Eye (tissue), 1 donor: ENCODE measurements at places on chromosomes 2 and 18.

DNA sequence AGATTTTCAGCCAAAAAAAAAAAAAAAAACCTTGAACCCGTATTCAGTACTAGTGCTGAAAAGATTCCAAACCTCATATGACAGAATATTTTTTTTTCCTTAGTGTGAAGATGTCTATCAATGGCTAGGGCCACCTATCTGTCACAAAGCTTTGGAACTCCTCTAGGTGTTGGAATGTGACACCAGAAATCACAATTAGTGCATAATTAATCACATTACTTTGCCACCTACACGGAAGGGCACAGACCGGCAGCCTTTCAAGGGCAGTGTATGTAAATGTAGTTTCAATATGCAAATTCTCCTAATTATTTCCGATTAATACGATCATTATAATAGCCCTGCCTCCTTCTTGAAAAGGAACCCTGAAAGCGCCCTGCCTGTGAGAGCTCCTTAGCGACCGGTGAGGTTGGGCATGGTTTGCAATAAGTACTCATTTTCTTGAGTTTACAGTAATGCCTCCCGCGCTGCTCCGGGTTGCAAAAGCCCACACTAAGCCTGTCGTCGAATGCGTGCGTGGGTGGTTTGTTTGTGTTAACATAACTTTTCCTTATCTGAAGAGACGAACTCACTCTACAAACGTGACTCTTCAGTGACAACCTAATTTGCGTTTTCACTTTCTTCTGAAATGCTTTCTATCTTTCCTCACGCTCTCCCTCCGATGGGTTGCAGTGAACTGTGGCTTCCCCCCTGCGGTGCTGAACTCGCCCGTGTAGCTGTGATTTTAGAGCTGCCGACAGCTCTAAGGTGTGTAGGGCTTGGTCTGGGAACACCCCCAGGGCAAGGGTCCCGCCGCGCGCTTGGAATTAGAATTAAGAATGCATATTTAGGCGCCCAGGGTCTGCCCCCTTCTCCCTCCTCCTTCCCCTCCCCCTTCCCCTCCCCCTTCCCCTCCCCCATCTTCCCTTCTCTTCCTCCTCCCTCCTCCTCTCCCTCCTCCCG, 765 bp upstream of the ID2 start:
- peak; percentile 91 for DNase-seq

GRCh38 chr18:72903033-72903432, 35.2 kb upstream of the NETO1 start:
- DNase-seq: no peak

DNA sequence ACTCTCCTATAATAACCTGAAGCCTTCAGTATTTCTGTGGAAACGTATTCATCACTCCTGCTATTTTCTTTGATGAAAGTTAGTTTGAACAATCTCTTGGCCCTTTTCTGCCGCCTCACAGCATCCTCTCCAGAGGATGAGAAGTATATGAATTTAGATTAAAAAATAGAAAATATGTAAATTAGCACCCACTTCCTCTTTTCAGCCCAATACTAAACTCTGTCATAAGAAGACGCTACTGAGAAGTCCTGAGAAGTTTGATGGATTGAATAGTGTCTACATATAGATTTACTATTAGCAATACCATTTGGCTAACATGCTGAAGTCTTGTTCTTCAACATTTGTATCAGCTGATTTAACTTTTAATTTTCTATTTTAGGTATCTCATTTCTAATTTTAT, 526.4 kb upstream of the SPHKAP start:
- DNase-seq: no peak

DNA sequence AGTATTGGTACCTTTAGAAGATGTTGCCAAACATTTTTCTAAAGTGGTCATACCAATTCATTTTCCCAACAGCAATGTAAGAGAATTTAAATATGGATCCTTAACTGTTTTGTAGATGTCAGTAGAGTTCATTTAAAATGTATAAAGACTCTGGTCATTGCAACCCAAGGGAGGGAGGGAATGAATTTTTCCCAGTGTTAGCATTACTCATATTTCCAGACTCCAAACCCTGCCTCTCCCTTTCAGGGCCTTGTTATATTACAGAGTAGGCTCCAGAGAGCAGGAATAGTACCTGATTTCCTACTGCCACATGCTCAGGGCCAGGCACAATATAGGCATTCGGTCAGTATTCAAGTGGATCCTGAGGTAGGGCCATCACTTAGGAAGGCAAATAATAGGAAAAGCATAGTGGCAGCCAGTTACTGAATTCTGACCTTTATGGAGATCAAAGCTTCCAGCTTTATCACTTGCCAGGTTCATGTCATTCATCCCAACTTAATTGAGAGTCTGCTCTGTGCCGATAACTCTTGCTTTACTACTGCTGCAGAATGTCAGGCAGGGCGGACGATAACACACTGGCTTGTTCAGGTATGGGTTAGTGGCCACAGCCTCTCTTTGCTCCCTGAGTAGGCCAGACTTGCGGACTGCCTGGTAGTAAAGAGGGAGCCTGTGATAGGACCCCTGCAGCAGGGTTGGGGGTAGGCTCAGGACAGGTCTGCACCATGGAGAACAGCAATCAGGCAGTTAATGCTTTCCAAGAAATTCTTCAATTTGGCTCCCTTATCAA, 75.3 kb downstream of the OSBPL6 start:
- DNase-seq: no peak

DNA sequence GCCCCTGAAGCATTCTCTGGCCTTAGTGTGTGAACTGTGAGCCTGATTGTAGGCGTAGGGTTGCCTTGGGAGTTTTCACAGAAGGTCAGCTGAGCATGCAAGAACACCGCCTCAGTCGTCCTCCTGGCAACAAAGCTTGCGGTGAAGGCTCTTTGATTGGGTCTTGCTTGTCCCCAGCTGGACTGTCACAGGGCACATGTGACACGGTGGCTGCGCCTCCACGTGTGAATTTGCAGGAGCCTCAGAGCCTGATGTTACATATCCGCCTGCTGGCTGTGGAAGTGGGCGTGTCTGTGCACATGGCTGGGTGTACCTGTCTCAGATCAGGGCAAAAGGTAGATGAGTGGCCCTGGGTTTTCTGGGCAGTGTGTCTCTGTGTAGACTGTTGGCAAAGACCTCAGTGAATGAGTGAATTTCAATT, 228.7 kb downstream of the HAUS1 start:
- peak; percentile 87 for DNase-seq

- DNase-seq: peak; percentile 82
Observed at GRCh38 chr18:43571078-43571689, 293.9 kb upstream of the SYT4 start.

DNA sequence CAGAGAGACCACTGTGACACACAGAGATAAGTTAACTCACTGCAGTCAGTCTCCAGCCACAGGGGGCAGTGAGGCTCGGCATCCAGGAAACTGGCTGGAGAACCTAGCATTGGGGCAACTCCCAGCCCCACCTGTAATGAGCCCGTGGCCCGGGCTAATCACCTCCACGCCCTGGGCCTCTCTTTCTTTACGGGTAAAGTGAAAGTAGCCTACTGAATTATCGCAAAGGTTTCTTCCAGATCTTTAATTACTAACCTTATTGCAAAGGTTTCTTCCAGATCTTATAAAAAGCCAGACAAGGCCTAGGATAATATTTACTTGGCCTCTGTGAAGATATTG, 45.7 kb upstream of the ACAA2 start:
- no peak for DNase-seq

DNA sequence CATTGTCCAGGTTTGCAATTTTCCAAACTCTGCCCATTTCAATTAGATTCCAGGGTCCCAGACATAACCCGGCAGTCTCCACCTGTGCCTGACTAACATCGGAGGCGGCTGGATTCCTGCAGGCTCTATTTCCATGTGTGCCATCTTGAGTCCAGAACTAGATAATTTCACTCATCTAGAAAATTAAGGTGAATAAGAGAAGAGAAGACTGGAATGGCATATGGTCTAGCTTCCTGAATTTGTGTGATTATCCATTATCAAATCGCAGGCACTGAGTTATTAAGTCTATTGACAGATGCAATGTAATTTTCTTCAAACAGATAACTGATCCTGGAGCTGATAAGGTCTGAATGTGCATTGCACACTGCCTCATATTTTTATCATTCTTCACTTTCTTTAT, 305.2 kb downstream of the ETAA1 start:
- DNase-seq: no peak

DNA sequence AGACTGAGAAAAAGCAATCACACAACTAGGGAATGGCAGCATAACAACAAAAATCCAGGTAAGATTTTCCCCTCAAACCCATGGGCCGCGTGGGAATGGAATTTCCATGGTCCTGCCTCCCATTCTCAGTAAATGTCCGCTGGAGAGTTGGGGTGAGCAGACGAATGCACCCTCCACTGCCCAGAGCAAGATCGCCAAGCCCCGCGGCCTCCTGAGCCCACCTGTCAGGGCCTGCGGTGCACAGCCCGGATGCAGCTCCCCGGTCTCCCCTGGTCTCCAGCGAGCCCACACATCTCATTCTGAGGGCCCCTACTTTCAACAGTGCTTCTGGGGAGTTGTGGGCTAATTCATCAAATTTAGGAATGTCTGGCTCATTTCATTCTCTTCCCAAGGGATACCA, 327.4 kb upstream of the HS6ST1 start:
- DNase-seq: no peak

DNA sequence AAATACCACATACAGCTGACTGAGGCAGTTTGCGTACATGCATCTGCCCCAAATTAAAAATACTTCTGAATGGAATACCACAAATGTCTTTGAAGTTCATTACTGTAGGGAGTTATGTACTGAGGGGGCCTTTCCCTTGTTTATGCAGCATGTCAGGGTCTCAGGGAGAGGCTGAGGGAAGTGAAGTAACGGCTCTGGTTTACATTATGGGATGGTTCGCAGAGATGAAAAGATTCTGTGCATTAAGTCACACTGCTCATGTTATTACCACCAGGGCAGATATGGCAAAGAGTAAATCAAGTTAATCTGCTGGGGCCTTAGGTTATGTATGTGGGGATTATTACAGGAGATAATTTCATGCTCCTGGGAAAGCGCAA, 385.9 kb upstream of the RND3 start:
- DNase-seq: no peak

- DNase-seq: no peak
Observed at GRCh38 chr2:102282678-102283091, 28.7 kb upstream of the IL1RL1 start.

- no peak for DNase-seq
Observed at GRCh38 chr2:61535449-61535848, 2.7 kb downstream of the XPO1 start.

GRCh38 chr2:240134466-240134865, 1.6 kb downstream of the COPS9 start:
- DNase-seq: no peak

DNA sequence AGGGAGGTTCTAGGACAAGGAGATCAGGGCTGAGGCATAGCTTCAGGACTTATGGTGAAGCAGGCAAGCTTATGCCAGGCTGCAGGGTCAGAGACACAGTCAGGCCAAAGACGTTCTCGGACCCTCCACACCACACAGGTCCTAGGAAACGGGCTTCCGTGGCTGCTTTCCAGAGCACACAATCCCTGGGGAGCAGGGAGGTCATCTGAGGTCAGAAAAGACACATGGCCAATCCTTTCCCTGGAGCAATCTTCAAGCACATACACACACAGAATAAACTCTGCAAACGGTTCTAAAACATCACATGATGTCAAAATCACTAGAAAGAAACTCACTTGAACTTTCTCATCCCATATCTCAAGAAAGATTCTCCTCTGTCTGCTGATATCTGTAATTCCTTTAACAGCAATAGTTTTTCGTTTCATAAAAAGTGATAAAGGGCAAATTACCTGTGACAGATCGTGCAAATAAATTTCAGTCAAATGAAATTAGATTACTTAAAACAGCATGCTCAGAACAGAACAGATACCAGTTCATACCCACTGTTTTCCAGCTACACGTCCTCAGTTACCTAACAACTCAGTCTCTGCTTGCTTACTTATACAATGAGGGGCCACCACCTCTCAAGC, 63.9 kb downstream of the MBOAT2 start:
- DNase-seq: no peak
